ENCODE measurements at places on chromosomes 5 and 9.

GRCh38 chr5:124599028-124599973 is 147.1 kb downstream of the ZNF608 start:
- no peak for DNase-seq

GRCh38 chr9:100880284-100880683 is 148.2 kb upstream of the PLPPR1 start:
- no peak for DNase-seq

GRCh38 chr9:116007824-116008223 is 145.8 kb upstream of the PAPPA start:
- no peak for DNase-seq

GRCh38 chr9:20906326-20906725 is 125.1 kb downstream of the HACD4 start:
- DNase-seq: no peak

DNA sequence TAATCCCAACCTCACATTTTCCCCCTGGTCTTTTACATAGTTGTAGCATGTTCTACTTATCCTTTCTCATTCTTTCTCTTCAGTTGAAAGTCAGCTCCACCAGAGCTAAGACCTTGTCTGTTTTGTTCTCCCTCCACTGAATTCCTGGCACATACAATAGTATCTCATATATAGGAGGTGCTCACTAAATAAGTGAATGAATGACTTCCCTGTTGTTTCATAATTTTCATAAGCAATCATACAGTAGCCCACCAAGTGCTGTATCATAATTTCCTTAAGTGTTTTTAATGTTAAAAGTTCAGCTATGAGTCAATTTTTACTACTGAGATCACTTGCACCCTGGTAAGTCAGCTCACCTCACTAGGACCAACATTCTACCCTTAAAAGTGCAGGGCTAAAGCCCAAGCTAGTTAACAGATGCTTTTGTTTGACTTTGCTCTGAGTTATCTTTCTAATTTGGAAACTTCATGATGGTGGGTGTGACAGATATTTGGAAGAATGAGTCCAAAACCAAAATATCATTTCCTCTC is 27.6 kb downstream of the TMEM245 start:
- DNase-seq: no peak

All from retina (tissue), 1 donor.